CD4-positive, alpha-beta T cell treated with Interleukin-17A for 1 hour (primary cell): ENCODE measurements at places on chromosomes 3 and 15.
A peak's percentile ranks its signal among the peaks of the same experiment; 100 is the strongest.

GRCh38 chr15:77632534-77633133, at the start of gene LINGO1:
TSS of gene LINGO1 (minus strand) at chr15:77632912. CDS start at chr15:77632315, 597 bp downstream.
- DNase-seq = no peak

DNA sequence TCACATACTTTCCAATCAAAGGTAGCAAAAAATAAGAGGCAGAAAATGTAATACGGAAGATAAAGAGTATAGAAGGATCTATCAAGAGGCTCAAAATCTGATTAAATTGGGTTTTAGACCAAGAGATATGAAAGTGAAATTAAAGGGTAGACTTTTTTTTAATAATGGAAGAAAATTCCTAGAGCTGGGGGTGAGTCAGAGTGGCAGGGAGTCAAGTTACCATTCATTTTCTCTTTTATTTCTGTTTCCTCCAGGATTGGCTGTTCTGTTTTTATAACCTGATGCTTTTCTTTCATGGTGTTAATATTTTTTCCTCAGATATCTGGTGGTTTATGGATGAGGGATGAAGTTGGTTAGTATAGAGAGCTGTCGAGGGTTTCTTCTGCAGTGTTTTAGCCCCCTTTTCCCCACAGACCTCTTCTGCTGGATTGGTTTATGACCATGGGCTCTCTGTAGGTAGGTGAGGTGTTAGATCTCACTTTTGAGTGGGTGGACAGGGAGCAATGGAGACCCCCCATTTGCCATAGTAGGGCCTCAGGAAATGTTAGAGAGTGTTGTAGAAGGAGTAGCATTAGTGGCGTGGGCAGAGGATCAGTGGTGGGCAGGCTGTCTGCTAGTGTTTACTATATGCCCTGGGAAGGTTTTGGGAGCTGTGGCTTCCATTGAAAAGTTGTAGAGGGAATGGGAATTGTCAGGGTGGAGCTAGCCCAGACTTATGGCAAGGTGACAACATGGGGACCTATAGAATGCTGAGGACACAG, 201.6 kb upstream of the GOLGA6L4 start:
- DNase-seq = no peak

DNA sequence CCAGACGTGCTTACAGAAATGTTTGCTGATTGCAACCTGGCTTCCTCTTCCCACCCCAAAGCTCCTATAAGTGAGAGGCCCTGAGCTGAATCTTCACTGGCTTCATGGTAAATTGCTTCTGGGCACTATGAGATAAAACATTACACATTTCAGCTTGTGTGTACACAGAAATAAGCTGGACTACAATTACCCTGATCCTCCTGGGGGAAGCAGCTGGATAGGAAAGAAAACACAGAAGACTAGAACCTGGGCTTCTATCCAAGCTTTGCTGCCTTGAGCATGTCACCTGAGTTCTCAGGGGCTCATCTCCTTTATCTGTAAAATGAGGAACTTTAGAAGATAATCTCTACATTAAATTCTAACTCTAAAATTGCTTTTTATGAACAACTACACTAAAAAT, 40.3 kb downstream of the THBS1 start:
- DNase-seq = no peak

- DNase-seq = no peak
Observed at GRCh38 chr3:53940623-53941022, 49.0 kb upstream of the SELENOK start.

- DNase-seq = peak; percentile 47
Observed at GRCh38 chr3:57169872-57170623, 4.9 kb upstream of the IL17RD start.

GRCh38 chr3:194158942-194159439, 23.0 kb downstream of the HES1 start:
- DNase-seq = no peak

GRCh38 chr15:89384176-89384604, 49.6 kb upstream of the POLG start:
- DNase-seq = no peak

DNA sequence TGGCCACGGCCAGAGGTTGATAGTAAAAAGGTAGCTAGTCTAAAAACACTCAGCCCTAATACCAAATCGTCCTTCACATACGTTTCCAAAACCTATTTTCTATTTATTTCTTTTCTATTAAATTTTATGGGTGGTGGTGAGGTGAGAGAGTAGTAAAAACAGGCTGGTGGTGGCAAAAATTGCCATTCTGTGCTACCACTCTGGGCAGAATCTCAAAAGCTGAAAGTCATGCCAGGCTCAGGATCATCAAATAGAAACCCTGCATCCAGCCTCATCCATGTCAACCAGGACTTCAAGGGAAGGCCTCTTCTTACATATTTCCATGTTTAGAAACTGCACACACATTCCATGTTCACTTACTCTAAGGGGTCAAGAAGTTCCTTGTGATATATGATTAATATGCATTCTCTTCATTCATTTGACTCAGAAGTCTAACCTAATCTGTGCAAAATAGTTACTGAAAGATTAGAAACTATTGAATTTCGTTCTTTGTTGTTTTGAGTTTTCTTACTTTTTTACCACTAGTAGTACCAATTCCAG, 153.1 kb downstream of the TNIK start:
- no peak for DNase-seq

- no peak for DNase-seq
Observed at GRCh38 chr3:32734756-32735155, 49.8 kb downstream of the CNOT10 start.

DNA sequence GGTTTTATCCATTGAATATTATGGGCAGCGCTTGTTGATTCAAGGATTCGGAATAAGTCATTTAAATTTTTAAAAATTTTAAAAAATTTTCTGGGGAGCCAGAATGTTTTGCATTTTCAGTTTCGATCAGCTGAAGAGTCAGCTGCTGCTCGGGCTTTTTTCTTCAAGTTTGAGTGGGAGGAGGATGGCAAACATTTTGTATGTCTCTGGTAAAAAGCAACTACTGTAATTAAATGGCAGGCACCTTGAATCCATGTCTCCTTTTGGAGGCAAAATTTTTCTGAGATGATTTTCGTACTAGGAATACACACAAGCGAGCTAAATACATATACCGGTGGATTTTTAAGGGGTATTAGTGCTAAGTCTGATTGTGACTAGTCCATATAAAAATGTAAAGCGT, 612 bp downstream of the C3orf38 start:
- peak; percentile 46 for DNase-seq

GRCh38 chr15:89967881-89968280, 33.2 kb upstream of the ZNF710 start:
- DNase-seq = no peak

DNA sequence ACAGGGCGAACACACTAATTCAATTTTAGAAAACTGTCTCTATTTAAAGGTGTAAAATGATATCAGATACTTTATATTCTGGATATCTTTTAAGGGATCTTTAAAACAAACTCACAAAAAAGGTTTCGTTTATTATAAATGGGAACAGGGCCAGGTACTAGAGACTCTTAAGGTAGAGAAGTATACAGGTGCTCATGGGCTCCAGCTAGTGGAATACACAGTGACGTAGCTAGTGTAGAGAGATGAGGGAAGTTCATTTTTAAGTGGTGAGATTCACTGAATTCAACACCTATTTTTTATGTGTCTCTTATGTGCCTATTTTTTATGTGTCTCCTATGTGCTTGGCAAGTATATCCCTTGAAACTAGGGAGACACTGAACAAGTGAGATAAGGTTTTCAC, 132.7 kb upstream of the FAM3D start:
- no peak for DNase-seq

DNA sequence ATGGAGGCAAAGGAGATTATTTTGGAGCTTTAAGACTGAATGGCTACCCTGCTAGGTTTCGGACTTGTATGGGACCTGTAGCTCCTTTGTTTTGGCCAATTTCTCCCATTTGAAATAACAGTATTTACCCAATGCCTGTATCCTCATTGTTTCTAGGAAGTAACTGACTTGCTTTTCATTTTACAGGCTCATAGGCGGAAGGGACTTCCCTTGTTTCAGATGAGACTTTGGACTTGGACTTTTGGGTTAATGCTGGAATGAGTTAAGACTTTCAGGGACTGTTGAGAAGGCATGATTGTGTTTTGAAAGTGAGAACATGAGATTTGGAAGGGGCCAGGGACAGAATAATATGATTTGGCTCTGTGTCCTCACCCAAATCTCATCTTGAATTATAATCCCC, 10.5 kb downstream of the EIF5A2 start:
- DNase-seq = no peak

DNA sequence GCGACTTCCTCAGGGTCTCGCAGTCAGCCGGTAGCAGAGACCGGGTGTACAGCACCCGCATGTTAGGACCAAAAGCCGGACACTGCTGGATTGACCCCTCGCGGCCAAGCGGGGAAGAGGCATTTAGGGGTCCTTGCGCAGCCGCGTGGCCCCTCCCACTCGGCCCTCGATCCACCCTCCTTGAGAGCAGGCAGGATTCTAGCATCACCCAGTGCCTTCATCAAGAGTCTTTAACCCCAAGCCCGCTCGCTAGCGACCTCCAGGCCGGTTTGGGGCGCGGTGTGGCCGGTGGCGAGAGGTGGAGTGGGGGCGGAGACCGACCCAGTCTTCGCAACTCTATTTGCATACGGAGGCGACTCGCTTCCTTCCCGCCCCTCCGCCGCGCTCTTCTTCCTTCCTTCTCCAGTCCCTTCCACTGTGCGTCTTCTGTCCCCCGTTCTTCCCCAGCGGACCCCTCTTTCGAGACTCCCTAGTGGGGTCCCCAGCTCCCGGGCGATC, at the start of gene ST6GAL1:
Gene ST6GAL1, plus strand, starts transcription at position 384 of the 498 bp plus-strand sequence. CDS start 112,178 bp downstream, outside the sequence.
- peak; percentile 65 for DNase-seq

GRCh38 chr15:35606450-35606779, 60.5 kb upstream of the DPH6 start:
- no peak for DNase-seq

GRCh38 chr3:55064164-55064563, 136.3 kb upstream of the LRTM1 start:
- DNase-seq = no peak

DNA sequence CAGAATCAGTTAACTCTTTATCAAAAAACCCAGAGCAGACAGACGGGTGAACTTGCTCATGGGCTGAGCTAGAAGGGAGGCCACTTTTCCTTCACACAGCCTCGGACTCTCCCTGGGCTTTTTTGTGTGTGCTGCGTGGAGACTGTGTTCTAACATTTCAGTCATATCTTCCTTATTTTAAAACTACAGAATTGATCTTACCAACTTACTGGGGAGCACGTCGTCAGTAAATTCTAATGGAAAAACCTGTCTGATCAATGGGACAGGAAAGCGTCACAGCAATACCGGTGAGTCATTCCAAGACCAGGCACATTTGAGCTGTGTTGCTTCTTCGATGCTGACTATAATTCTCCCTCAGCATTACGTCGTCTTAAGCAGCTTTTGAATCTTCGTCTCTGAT, 145.1 kb downstream of the LPP start:
- no peak for DNase-seq

GRCh38 chr15:75112848-75113492, 88.7 kb upstream of the C15orf39 start:
- DNase-seq = peak; percentile 13

GRCh38 chr3:63559884-63560283, 92.6 kb upstream of the SNTN start:
- no peak for DNase-seq

- no peak for DNase-seq
Observed at GRCh38 chr15:79562403-79562815, 130.3 kb downstream of the MINAR1 start.

DNA sequence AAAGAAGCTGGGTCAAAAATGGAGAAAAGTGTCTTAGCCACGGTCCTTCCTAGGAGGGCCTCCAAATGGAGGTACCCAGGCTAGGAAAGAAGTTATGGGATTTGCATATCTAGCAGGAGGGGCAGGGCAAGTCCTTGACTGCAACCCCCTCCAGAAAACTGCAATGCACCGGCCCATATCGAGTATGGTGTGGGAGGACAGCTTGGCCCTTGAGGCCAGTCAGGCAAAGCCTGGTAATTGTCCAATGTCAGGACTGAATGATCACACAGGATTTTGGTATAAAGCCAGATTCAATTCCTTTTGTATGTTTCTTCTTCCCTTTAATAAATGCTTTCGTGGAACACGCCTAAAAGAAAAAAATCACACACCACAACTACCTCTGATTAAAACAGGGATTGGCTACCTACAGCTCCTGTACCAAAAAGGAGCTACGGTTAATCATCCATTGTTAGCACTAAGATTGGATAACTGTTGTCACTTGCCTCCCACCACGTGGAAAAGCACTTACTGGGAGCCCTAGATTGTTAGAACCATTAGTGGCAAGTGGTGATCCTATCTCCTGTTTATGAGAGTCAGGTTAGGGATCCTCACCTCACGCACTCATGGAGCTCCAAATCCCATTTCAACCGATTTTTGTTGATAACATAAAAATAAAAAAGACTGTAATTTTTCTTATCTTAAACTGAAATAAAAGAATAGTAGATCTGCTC, 1.2 kb downstream of the ZNF770 start:
- DNase-seq = no peak

GRCh38 chr15:70837476-70837875, 16.5 kb downstream of the LARP6 start:
- DNase-seq = no peak

- DNase-seq = no peak
Observed at GRCh38 chr3:64651303-64651702, 36.5 kb downstream of the ADAMTS9 start.

DNA sequence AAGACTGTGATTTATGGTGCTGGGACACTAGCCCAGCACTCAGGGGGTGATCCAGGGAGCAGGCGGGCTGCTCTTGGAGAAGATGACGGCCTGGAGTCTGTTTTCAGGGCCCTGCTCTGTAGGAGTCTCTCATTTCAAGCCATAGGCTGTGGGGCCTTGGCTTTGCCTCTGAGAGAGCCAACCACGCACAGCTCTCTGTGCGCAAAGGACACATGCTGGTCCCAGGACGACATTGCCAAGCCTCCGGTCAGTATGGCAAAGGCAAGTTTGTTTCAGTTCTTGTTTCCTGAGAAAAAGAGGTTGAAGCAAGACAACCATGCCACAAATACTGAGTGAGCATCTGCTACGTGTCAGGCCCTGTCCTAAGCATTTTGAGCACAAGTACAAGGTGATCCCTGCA, 197.1 kb downstream of the EPHB1 start:
- DNase-seq = no peak
